Spinal cord (tissue), 10 donors: ENCODE measurements at places on chromosomes 1 and 21.

DNA sequence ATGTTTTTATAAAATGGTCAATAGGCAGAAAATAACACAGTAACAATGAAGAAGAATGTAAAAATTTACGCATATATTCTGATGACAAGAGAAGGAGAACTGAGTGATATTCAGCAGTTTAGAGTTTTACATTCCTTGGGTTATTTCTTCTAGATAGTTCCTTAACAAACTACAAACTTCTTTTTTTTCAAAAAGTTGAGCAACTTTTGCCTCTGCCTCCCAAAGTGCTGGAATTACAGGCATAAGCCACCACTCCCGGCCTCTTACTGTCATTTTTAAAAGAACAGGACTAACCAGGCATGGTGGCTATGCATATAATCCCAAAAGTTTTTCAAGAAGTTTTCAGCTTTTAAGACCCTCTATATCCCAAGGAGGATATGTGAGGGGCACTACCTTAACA, 32.9 kb downstream of the ARNT start:
- DNase-seq: no peak

- no peak for DNase-seq
These were observed 60.7 kb downstream of the SLC19A1 start for GRCh38 chr21:45481566-45481965.

DNA sequence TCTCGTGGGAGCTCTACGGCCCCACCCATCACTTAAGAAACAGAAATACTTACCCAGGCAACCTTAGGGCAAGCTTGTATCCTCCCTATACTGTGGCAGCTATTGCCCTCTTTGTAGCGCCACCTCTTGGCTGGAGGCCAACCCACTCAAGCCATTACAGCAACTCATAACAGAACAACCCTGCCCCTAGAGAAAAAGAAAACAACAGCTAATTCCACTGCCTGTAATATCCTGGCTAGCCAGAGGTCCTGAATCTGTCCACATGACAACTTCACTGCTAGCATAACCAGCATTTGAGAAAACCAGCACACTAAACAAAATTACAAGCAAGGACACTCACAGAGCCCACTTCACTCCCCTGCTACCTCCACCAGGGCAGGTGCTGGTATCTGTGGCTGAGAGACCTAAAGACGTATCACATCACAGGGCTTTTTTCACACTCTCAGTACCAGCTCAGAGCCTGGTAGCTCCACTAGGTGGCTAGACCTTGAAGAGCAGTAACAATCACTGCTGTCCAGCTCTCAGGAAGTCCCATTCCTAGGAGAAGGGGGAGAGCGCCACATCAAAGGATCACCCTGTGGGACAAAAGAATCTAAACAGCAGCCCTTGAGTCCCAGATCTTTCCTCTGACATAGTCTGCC, 14.5 kb upstream of the MX1 start:
- no peak for DNase-seq

DNA sequence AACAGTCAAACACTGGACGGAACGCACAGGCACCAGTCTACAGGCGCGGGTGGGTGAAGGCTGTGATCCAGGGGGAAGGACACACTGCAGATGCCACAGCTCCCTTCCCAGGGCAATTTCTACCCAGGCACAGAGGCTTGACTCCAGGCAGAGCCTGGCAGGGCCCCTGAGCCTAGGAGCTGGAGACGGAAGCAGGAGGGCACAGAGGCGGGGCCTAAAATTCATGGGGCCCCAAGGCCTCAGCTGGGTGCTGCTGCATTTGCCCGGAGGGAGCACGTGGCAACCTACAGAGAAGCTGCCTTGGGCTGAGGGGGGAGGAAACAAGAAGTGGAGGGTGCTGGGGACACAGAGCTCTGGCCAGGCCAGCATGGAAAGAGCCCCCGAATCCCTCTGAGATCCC, 41.2 kb downstream of the UBE2G2 start:
- DNase-seq: no peak

- no peak for DNase-seq
These were observed 195.2 kb downstream of the GABPA start for GRCh38 chr21:25929856-25930520.

- DNase-seq: no peak
These were observed 19.3 kb downstream of the DHCR24 start for GRCh38 chr1:54867717-54868057.

- peak; percentile 19 for DNase-seq
These were observed 101.4 kb upstream of the VAMP3 start for GRCh38 chr1:7669559-7670311.

- peak; percentile 52 for DNase-seq
These were observed at the start of gene ADARB1 for GRCh38 chr21:45074048-45074817. TSS of gene ADARB1 (plus strand) at chr21:45074580. CDS start at chr21:45171657, 97,077 bp downstream.

DNA sequence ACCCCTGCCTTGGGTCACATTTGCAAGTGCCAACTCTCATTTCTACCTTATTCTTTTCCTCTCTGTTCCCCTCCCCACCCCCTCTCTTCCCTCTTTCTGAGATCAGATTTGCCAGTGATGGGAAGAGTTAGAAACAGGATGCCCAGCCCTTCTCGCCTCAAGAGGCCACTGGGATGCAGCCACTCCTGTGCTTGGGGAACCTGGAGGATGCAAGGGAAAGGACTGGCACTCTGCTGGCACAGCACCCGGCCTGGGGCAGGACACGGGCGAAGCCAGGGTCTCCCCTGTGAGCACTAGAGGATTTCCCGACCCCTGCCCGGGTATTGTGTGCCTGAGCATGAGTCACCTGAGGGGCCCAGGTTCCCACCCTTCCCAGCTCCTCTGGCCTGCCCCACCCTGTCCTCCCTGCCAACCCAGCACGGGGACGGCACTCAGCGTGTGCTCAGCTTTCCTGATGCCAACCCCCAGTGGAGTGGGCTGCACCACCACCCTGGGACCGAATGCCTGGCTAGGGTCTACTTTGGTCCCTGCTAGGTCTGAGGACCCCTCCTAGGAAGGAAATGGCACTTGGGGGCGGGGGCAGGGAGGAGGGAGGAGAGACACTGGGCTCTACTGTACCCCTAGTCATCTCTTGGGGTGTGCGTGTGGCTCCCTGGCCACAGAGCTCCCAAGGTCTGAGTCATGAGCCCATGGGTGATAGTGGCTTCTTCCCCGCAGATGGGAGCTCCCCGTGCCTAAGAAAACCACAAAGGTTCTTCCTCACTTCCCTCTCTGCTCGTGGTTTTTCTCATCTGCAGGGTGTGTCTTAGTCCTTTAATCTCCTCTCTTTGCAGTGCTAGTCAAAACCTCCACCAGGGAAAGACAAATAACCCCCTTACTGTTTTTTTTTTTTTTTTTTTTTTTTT, 12.4 kb downstream of the LMNA start:
- DNase-seq: no peak

DNA sequence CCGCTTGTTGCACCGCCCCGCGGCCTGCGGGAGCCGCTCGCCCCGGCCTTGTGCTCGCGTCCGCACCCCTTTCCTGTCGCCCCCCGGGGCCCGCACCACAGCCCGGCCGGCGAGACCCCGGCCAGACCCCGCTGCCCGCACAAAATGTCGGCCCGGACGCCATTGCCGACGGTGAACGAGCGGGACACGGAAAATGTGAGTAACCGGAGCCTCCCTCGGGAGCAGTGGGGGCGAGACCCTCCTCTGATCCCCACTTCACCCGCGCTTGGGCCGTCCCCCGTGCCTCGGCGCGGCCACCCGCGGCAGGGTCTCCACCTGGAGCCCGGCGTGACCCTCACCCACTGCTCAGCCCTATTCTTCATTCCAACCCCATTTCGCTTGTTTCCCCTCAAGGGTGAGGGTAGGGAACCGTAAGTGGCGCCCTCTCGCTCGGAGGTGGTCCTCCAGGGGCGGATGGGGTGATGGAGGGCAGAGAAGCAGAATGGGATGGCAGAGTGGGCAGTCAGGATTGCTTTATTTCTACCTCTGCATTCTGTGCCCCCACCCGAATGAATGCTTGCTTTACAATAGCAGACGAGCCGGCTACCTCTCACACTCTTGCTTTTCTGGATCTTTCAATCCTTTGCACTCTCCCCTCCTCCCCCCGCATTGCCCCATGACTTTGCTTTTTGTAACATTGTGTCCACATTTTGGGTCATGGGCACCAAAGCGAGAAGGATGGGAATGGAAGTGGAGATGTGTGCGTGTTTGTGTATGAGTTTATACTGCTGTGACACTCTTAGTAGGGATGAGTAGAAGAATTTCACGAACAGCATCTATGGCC, 954 bp downstream of the MARK1 start:
- DNase-seq: peak; percentile 67

- no peak for DNase-seq
These were observed 72.4 kb downstream of the ABCA4 start for GRCh38 chr1:94048413-94049164.

GRCh38 chr1:10960411-10961299, 51.8 kb upstream of the TARDBP start:
- DNase-seq: no peak

DNA sequence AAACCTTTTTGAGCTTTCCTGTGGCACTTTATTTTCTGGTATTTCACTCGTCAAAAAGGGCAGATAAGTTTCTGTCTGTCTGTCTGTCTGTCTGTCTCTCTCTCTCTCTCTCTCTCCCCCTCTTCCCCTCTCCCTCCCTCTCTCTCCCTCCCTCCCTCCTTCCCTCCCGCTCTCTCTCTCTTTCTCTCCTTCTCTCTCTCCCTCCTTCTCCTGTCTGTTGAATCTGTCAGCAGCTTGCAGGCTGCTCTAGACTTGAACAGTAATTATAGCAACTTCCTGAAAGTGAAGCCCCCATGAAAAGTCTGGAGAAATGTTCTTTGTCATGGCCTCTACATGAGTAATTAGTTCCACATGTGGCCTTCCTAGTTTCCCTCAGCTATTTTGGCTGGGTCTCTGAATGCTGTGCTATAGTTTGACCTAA, 275.2 kb upstream of the C1orf105 start:
- DNase-seq: peak; percentile 52

- DNase-seq: no peak
These were observed 11.5 kb downstream of the ARHGEF10L start for GRCh38 chr1:17550729-17551584.

DNA sequence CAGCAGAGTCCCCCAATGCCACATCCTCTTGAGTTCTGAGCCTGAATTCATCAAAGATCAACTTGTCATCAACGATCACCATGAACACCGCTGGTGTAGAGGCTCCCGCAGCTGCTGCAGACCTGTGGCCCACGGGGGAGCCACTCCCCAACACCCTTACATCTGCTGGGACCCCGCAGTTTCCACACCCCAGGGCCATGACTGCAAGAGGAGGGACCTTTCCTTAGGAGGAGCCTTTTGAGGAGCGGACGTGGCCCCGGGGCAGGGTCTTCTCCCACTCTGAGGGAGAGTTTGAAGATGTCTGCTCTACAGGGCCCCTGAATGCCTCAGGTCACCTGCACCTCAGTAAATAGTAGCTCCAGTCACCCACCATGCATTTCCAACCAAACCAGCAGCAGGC, 2.7 kb downstream of the PRDM15 start:
- no peak for DNase-seq

DNA sequence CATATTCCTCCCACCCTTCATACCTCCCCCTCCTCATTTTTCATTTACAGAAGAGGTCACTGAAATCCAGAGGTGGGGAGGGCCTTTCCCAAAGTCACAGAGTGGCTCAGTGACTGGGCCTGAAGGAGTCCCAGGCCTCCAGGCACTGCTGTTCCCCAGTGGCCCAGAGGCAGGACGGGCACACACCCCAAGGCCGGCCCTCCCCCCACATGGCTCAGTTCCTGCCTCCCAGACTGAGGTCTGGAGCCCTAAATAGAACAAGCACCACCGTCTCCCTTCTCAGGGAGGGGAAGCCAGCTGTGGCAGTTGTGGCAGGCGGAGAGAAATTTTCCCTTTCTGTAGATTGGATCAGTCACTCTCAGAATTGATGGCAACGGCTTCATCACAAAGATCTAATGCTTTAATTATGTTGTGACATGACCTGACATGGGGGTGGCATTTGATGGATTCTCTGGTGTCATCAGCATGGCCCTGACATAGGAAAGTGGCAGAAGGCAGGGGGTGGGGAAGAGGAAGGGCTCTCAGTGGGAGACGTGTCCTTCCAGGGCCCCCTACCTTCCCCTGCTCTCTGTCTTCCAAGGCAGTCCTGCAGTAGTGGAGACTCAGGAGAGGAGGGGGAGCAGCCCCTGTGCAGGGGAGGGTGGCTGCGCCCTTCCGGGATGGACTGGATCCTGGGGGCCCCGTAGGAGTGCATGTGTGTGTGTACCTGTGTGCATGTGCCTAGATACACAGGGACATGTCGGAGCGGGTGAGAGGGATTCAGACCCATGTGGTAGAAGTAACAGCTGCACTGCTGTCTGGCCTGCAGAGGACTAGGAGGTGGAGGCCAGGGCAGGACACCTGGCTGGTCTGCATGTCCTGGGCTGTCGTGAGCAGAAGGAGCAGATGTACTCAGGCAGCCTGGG, 41.2 kb upstream of the FOXO6 start:
- no peak for DNase-seq

- no peak for DNase-seq
These were observed 410.1 kb upstream of the LYPLAL1 start for GRCh38 chr1:218763538-218763937.

DNA sequence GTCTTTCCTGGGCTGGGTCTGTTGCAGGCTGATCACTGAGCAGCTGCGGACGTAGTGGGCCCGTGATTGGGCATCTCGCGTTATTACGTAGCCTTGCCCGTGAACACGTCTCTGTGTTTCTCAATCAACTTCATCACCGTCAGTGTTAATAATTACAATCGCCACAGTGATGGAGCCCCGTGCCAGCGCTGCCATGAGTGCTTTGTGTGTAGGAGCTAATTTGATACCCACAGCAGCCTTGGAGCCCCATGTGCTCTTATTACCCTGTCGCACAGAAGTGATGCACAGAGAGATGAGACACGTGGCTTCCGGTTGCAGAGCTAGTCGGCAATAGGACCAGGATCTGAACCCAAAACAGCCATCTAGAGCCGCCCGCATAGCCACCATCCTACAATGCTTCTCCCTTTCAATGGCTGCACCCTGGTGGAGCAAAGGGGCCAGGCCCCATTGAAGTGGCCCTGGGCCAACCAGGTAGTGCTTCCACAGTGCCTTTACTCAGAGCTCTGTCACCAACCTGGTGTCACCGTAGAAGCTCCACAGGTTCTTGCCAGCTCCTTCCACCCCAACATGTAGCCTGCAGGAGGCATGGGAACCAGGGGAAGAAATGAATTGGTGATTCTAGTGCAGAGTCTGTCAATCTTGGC, 398.5 kb upstream of the VAMP3 start:
- DNase-seq: peak; percentile 40

- no peak for DNase-seq
These were observed 16.8 kb upstream of the PDXK start for GRCh38 chr21:43701936-43702784.

- DNase-seq: no peak
These were observed 3.2 kb upstream of the MYOC start for GRCh38 chr1:171655746-171656116.

DNA sequence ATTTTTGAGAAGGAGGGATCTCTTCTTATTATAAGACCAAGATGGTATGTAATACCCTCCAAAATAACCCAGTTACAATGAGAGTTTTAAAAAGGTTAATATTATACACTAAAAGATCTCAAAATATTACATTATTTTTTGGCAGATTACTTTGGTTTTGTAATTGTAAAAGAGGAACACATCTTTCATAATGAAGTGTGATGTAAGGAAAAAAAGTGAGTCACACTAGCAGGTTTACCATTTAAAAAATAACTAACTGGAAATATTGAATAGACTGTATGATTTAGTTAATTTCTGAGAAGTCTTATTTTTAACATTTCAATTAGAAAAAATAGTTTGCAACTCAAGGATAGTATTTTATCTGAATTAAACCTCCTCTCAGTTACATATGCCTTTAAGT, 1.1 kb downstream of the F5 start:
- DNase-seq: no peak
